HT-29 (cell line): ENCODE measurements at places on chromosomes 11 and 22. TPM values are rescaled to one million over a fixed set of nuclear protein-coding genes. Genes with fewer than 3 reads are reported as not detected.
A peak's percentile ranks its signal among the peaks of the same experiment; 100 is the strongest.

DNA sequence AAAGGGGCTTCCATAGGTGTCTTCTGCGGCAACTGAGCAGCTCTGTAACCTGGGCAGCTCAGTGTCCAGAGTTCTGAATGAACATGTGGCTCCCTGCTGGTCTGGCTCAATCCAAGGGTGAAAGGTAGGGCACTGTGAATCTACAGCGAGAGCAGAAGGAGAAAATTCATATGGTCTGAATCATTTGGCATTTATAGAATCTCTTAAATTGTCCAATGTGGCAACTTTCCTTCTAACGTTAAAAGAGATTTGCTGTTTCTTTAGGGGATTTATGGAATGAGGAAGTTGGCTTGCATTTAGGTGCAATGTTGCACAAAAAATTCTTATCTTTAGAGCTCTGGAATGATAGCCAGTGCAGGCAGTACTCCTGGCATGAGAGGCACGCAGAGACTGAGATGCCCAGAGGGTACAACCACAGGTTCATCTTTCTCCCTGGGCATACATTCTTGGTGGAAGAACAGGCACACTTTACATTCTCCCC, 17.0 kb downstream of the ATXN10 start:
- peak; percentile 25 for DNase-seq

DNA sequence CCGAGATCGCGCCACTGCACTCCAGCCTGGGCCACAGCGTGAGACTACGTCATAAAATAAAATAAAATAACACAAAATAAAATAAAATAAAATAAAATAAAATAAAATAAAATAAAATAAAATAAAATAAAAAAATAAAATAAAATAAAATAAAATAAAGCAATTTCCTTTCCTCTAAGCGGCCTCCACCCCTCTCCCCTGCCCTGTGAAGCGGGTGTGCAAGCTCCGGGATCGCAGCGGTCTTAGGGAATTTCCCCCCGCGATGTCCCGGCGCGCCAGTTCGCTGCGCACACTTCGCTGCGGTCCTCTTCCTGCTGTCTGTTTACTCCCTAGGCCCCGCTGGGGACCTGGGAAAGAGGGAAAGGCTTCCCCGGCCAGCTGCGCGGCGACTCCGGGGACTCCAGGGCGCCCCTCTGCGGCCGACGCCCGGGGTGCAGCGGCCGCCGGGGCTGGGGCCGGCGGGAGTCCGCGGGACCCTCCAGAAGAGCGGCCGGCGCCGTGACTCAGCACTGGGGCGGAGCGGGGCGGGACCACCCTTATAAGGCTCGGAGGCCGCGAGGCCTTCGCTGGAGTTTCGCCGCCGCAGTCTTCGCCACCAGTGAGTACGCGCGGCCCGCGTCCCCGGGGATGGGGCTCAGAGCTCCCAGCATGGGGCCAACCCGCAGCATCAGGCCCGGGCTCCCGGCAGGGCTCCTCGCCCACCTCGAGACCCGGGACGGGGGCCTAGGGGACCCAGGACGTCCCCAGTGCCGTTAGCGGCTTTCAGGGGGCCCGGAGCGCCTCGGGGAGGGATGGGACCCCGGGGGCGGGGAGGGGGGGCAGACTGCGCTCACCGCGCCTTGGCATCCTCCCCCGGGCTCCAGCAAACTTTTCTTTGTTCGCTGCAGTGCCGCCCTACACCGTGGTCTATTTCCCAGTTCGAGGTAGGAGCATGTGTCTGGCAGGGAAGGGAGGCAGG, at the start of gene GSTP1:
GSTP1 (plus strand) TSS at position 566 of the 958 bp plus-strand sequence; CDS start at position 598, 32 bp downstream.
- DNase-seq = peak; percentile 95

GRCh38 chr11:11569936-11570491, 51.8 kb downstream of the GALNT18 start:
- DNase-seq = no peak

- no peak for DNase-seq
Observed at GRCh38 chr11:112172362-112172994, 2.8 kb upstream of the BCO2 start.

- peak; percentile 28 for DNase-seq
Observed at GRCh38 chr11:7449211-7449840, 36.0 kb upstream of the OLFML1 start.

DNA sequence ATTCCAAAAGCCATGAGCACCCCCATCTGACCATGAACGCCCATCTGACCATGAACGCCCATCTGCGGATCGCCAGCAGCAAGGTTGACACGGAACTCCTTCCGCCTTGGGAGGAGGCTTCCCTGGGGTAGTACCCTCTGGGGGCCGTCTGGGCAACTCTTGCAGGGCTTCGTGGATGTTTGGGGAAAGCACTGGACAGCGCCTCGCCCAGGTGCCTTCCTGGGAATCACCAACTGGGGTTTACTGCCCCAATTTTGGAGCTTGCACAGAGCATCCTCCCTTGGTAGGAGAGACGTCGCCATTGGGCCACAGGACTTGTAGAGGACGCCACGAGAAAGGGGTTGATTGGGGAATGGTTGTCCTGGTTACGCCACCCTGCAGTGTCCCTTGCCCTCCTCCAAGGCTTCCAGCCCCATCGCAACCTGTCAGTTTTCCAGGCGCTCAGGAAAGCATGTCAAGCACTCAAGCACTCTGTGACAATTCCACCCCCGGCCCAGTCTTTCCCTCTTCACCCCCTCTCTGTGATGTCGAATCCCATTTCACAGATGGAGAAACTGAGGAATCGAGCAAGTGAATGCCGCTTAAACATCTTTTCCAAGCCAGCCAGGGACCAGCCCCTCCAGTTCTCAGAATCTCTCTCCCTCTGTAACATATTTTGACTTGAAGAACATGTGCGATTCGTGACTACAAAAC, 914 bp upstream of the PRDM11 start:
- no peak for DNase-seq

GRCh38 chr11:27839226-27839913, 139.1 kb upstream of the BDNF start:
- DNase-seq = peak; percentile 23

GRCh38 chr22:40654522-40655167, 18.1 kb upstream of the MRTFA start:
- peak; percentile 14 for DNase-seq

GRCh38 chr11:126480410-126481302, 125.2 kb downstream of the ST3GAL4 start:
- DNase-seq = peak; percentile 94

The ALX4 gene
- not detected in 2 replicates for total RNA-seq

The GAL3ST1 gene
- total RNA-seq = 7.8 and 8.1 TPM in 2 replicates

The TRIM6 gene
- 0.47 and 2.7 TPM in 2 replicates for total RNA-seq

The MAJIN gene
- not detected in 2 replicates for total RNA-seq

The APOA5 gene
- total RNA-seq = not detected in 2 replicates
